ENCODE measurements at places on chromosomes 7 and 10. TPM values are rescaled to one million over a fixed set of nuclear protein-coding genes. Genes with fewer than 3 reads are reported as not detected.

Gene GPR22
- total RNA-seq, result not detected

Gene TMEM213
- not detected for total RNA-seq

- H3K36me3 ChIP-seq, result no peaks in the 10 kb centered on the region
- H3K4me3 ChIP-seq, result no peak overlapping the region
- no peak overlapping the region for H3K27ac ChIP-seq
- no peaks in the 10 kb centered on the region for H3K4me1 ChIP-seq
Observed at GRCh38 chr7:7122033-7122478, 60.3 kb upstream of the C1GALT1 start.

DNA sequence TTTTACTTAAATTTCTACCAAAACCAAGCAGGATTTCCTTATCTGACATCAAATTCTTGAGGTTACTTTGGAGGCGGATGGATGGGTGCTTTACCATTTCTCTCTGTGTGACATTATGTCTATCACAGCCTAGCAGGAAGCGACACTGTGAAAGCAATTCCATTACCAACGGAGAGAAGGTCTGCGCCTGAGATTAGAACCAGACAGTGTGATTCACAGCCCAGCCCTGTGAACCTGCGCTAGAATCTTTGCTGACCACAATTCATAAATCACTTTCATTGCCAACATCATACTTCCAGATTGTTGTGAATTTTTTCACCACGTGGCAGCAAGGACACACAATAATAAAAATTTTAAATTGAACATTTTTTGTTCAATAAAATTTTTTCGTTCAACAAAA is 126.5 kb downstream of the CUBN start:
- H3K4me3 ChIP-seq, result no peak overlapping the region
- peak; percentile 66 for DNase-seq
- peaks cover 69% of the 10 kb centered on the region for H3K4me1 ChIP-seq
- H3K27ac ChIP-seq, result peak overlapping the region; percentile 92
- H3K27me3 ChIP-seq, result no peaks in the 10 kb centered on the region
- H3K36me3 ChIP-seq, result peaks cover 21% of the 10 kb centered on the region

GRCh38 chr7:33130184-33130583 is 820 bp downstream of the BBS9 start:
- peaks cover 9% of the 10 kb centered on the region for H3K36me3 ChIP-seq
- H3K4me1 ChIP-seq, result peaks cover 12% of the 10 kb centered on the region
- no peak for DNase-seq
- H3K27me3 ChIP-seq, result no peaks in the 10 kb centered on the region

Gene CLCN1
- total RNA-seq, result 0.06 TPM

Gene PAPOLB
- 0.04 TPM for total RNA-seq

Gene MBLAC1
- 3.3 TPM for total RNA-seq

Gene CUTC
- total RNA-seq, result 38.1 TPM

DNA sequence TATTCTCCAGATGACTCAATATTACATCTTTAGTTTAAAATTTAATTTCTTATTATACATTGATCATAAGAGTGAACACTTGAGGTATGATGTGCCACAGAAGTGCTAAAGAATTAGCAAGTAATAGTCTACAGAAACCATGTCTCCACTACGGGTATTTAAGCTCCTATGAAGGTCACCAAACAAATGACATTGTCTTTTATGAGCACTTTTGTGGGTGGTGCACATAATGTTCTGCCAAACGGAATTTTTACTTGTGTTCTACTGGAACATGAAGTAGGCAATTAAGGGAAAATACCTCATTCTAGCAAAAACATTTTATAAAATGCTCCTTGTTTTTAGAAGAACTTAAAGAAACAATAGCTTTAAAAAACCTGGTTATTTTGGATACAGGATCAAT is 27.4 kb upstream of the CUBN start:
- no peaks in the 10 kb centered on the region for H3K4me1 ChIP-seq
- H3K27ac ChIP-seq, result no peak overlapping the region

Gene VPS26A
- total RNA-seq, result 38.9 TPM

DNA sequence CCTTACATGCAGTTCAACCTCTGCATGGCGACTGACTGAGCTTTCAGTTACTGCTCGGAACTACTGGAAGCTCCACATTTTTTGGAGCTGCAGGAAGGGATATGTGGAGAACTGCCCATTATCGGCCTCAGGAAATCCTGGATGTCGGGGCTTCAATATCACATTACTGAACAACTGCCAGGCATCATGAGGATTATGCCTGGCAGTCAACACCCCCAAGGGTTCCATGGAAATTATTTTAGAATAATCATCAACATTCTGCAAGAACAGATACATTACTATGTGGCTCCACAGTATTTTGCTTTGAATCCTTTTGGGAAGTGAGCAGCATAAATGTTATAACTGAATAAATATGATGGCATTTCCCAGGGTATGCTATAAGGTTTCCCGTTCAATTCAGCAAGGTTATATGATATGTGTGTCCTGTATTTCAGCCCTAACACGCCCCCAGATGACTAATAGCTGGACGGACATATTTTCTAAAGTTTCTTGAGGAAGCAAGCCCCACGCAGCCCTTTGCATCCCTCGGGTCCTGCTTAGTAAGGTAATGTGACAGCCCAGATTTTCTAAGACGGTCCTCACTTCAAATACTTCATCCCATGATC is 53.0 kb upstream of the OPALIN start:
- H3K4me1 ChIP-seq, result no peaks in the 10 kb centered on the region
- no peak for DNase-seq
- peaks cover 17% of the 10 kb centered on the region for H3K27me3 ChIP-seq
- no peak overlapping the region for H3K27ac ChIP-seq
- no peak overlapping the region for H3K4me3 ChIP-seq
- H3K36me3 ChIP-seq, result no peaks in the 10 kb centered on the region

Gene CLEC5A
- not detected for total RNA-seq

DNA sequence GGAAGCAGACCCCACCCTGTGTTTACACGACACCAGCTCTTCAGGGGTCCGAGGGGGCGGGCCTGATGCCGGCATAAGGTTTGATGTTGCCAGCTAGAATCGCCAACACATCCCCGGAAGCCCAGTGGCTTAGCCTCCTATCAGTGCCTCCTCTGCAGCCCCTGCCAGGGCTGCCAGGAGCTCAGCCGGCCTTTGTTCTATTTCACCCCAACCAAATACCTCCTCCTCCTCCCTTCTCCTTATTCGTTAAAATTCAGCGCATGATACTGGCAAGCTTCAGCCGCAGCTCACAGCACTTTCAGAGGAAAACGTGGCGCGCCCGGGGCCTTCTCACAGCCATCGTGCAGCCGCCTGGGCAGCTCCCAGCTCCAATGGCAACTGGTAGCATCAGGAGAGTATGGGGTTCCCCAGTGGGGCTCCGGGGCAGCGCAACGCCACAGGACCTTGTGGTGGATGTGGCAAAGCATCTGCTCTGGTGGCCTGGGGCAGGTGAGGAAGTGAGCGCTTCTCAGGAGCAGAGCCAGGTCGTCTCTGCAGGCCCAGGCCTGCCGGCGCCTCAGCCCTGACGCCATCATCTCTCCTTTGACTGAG is 176.4 kb upstream of the RHEB start:
- peaks cover 2% of the 10 kb centered on the region for H3K36me3 ChIP-seq
- H3K4me3 ChIP-seq, result no peak overlapping the region
- peaks cover 15% of the 10 kb centered on the region for H3K4me1 ChIP-seq
- no peak overlapping the region for H3K27ac ChIP-seq
- no peaks in the 10 kb centered on the region for H3K27me3 ChIP-seq
- no peak for DNase-seq

GRCh38 chr7:30652132-30652531 is 30.1 kb downstream of the CRHR2 start:
- H3K27me3 ChIP-seq, result no peaks in the 10 kb centered on the region
- no peak overlapping the region for H3K27ac ChIP-seq
- H3K4me3 ChIP-seq, result no peak overlapping the region
- H3K36me3 ChIP-seq, result no peaks in the 10 kb centered on the region

- H3K36me3 ChIP-seq, result no peaks in the 10 kb centered on the region
- no peaks in the 10 kb centered on the region for H3K27me3 ChIP-seq
Observed at GRCh38 chr10:17406036-17406834, 48.2 kb downstream of the ST8SIA6 start.

DNA sequence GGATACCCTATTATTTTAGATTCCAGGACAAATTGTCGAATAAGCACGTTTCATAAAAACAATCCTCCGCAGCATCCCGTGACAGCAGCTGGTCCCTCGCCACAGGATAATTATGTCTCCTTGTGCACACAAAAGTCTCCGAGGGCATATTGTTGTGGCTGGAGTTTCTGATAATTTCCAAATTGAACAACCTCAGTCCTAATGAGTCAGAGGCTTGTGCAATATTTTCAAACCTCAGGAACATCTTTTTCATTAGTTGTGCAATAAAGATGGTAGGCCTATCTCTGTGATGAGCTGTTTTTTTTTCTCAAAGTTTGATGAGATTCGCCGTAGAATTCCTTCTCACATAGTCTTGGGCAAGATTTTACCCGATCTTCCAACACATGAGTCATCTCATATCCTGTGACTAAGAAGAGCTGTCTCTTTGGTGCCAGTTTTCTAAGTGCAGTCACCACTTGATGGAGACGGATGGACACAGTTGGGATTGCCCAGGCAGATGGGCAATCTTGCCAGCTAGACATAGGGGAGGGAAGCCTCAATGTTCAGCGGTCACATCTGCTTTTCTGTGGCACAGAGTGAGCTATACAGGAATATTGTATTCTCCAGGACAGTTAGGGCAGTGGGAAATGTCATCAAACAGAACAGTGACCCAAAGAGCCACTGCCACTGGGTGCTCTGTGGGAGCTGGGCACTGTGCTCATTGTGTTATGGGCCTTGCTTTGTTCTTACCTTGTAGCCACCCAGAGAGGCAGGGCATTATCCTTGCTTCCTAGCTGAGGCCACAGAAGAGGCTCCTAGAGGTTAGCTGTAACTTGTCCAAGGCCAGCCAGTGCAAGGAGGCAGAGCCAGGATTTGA is 7.8 kb downstream of the HTRA1 start:
- no peak overlapping the region for H3K4me3 ChIP-seq
- no peaks in the 10 kb centered on the region for H3K36me3 ChIP-seq
- H3K27ac ChIP-seq, result no peak overlapping the region
- peaks cover 41% of the 10 kb centered on the region for H3K27me3 ChIP-seq

Gene NUTM2A
- total RNA-seq, result 0.66 TPM

Gene TCAF2
- 31.7 TPM for total RNA-seq

Gene SOSTDC1
- not detected for total RNA-seq

DNA sequence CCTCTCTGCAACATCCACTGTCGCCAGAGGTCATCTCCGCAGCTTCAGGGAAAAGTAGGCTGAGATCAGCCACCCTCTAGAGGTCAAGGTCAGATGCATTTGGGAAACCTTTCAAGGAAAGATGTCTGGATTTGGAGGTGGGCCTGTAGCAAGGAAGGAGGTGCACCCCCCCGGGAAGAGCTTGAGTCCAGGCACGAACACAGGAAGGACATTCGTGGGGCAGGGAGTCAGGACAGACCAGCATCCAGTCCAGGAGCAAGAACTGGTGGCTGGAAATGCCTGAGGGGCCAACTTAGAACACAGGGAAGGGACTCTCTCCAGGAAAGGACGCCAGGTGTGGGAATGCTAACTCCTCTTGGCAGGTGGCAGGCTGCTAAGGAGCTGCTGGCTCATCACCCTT is 614.1 kb upstream of the MGMT start:
- no peak overlapping the region for H3K4me3 ChIP-seq
- no peaks in the 10 kb centered on the region for H3K36me3 ChIP-seq
- no peak overlapping the region for H3K27ac ChIP-seq
- DNase-seq, result no peak
- H3K4me1 ChIP-seq, result no peaks in the 10 kb centered on the region

DNA sequence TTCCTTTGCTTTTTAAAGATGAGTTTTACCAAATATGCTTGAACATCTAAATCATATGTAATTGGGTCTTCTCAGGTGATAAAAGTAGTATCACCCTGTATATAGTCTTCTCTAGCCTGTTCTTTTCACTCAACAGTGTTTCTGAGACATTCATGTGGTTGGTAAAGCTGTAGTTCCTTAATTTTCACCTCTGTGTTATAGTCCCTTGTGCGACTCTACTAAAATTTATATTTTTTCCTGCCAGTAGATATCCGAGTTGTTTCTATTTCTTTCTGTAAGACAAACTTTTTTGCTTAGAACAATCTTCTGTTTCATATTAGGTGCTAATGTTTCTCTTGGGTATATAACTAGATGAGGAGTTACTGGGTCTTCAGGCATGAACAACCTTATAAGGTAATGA is 35.6 kb downstream of the SYPL1 start:
- peaks cover 42% of the 10 kb centered on the region for H3K4me1 ChIP-seq
- no peaks in the 10 kb centered on the region for H3K36me3 ChIP-seq
- H3K4me3 ChIP-seq, result no peak overlapping the region
- no peak for DNase-seq
- no peak overlapping the region for H3K27ac ChIP-seq
- H3K27me3 ChIP-seq, result no peaks in the 10 kb centered on the region

DNA sequence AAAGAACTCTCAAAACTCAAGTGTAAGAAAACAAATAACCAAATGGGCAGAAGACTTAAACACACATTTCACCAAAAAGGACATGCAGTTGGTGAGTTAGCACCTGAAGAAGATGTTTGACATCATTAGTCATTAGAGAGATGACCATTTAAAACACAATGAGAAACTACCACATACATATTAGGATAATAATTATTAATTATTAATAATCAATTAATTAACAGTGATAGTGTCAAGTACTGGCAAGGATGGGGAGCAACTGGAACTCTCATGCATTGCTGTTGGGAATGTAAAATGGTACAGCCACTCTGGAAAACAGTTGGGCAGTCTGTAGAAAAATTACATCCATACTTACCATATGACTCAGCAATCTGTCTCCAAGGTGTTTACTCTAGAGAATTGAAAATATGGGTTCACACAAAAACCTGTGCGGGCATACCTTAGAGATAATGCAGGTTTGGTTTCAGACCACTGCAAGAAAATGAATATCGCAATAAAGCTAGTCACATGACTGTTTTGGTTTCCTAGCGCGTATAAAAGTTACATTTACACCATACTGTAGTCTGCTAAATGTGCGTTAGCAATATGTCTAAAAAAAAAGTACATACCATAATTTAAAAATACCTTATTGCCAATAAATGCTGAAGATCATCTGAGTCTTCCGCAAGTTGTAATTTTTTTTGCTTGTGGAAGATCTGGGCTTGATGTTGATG is 30.3 kb downstream of the ARID5B start:
- no peak for DNase-seq
- H3K27me3 ChIP-seq, result no peaks in the 10 kb centered on the region
- no peak overlapping the region for H3K4me3 ChIP-seq

Gene GPR37
- not detected for total RNA-seq

- no peak overlapping the region for H3K27ac ChIP-seq
- DNase-seq, result no peak
- H3K36me3 ChIP-seq, result peaks cover 5% of the 10 kb centered on the region
- no peaks in the 10 kb centered on the region for H3K27me3 ChIP-seq
- no peak overlapping the region for H3K4me3 ChIP-seq
Observed at GRCh38 chr10:8967061-8967460, 912.6 kb downstream of the GATA3 start.

DNA sequence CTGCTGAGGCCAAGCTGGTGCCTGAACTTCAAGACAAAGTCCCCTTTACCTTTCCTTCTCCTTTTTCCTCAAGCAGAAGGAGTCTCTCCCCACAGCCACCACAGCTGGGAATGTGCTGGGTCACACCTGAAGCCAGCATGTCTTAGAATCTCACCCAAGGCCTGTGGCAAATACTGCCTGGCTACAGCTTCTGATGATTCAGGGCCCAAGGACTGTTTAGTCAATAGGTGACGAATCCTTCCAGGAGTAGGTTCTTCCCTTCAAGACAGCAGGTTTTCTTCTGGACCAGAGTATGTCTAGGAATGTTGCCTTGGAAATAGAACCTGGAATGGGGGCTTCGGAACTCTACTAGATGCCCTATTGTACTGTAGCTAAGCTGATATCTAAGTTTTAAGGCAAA is 374.6 kb downstream of the KIF20B start:
- peaks cover 15% of the 10 kb centered on the region for H3K27me3 ChIP-seq
- H3K36me3 ChIP-seq, result no peaks in the 10 kb centered on the region
- H3K27ac ChIP-seq, result no peak overlapping the region
- no peaks in the 10 kb centered on the region for H3K4me1 ChIP-seq
- DNase-seq, result no peak
